ENCODE measurements at places on chromosomes 1 and 21.

- no peak for DNase-seq
Measured at GRCh38 chr21:43287795-43288755, 119.3 kb downstream of the CRYAA start.

GRCh38 chr1:30778154-30778978, 20.8 kb upstream of the LAPTM5 start:
- no peak for DNase-seq

GRCh38 chr1:10379101-10379620, 19.7 kb upstream of the PGD start:
- DNase-seq: no peak

DNA sequence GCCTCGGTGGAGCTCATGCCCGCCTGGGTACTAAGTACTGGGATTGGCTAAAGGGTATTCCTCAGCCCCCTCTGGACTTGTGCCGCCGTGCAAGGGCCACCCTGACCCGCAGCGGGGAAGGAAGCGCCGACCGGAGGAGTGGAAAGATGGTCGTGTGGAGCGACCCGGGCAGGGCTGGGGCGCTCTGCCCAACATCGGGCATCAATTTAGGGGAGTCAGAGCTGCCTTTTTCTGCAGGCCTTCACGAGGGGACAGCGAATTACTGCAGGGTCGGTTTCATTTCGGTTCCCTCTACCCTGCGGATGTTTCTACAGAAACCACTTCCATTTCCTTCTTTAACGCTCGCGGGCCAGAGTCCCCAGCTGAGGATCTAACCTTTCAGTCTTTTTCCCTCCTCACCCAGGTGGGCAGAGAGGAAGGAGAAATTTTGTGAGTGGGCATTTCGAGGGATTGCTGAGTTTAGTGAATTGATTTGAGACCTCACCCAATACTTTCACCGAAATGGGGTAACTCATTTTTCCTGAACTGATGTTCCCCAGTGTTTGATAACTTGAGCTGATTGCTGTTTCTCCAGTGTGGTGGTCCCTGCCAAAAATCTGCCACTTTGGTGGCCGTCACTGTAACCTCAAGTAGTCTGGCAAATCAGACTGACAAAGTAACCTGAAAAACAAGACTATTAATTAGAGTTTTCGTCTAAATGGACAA, 1.1 kb downstream of the TOR1AIP1 start:
- DNase-seq: no peak

GRCh38 chr1:87706779-87707228, 378.1 kb downstream of the LMO4 start:
- DNase-seq: no peak

DNA sequence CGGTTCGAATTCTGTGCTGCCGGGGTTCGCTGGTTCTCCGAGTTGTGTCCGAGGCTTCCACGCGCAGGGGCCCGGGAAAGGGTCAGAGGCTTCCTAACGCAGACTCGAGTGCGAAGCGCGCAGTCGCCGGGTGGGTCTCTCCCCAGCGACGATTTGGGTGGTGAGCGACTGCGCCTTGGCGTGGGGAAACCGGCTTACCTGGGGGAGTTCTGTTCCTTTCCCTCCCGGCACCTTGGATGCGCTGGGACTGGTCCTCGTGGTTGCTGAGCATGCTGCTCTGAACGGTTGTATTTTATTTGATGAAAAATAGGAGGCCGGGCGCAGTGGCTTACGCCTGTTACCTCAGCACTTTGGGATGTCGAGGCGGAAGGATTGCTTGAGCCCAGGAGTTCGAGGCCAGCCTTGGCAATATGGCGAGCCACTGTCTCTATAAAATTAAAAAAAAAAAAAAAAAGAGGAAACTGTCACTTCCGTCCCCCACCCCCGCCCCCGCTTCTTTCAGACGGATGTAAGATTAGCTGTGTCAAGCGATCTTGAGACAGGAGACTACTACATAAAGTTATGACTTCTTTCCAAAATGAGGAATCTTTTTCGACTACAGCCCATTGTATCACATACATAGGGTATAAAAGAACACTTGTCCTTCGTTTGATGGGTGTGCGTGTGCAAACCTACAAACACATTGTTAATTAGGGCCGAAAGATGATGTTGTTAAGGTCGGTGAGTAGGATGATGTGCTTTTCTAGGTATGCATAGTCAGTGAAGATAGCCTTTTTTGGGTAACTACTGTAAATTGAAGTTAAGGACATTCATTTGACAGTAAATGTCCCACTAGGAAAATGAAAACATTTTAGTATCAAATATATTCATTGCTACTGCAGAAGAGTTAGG, at the start of gene CCDC18:
Gene CCDC18, plus strand, starts transcription at position 2 of the 891 bp plus-strand sequence. CDS start 2,638 bp downstream, outside the sequence.
- DNase-seq: no peak

- no peak for DNase-seq
Measured at GRCh38 chr21:32240851-32241687, 37.8 kb downstream of the MIS18A start.

DNA sequence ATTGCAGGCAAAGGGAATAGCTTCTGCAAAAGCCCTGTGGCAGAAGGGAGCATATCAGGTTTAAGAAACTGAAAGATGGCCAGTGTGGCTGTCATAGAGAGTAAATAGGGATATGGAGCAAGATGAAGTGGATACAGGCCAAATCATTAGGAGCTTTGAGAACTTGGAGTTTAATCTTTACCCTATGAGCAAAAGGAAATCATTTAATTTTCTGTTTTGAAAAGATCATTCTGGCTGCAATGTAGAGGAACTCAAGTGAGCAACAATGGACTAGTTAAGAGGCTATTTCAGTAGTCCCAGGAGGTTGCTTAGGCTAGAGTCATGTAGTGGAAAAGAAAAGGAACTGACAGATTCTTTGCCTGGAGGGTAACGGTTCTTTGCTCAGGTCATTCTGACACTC, 47.2 kb downstream of the RAP1A start:
- DNase-seq: no peak

DNA sequence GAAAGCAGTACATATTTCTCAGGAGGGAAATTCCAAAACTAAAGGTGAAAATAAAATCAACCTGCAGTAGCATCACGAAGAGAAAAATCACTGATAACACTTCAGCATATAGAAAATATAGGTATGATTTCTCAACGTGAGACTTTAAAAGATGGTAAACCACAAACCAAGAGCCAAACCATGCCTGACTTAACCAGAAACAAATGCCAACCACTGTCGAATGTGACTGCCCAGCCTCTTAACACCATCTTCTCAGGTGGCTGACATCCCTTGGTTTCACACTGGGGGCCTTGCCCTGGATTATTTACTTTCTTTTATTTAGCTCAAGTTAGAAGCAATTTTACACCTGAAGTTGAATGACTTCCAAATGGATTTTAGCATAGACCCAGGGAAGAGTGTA, 10.1 kb downstream of the HMGCS2 start:
- DNase-seq: no peak

DNA sequence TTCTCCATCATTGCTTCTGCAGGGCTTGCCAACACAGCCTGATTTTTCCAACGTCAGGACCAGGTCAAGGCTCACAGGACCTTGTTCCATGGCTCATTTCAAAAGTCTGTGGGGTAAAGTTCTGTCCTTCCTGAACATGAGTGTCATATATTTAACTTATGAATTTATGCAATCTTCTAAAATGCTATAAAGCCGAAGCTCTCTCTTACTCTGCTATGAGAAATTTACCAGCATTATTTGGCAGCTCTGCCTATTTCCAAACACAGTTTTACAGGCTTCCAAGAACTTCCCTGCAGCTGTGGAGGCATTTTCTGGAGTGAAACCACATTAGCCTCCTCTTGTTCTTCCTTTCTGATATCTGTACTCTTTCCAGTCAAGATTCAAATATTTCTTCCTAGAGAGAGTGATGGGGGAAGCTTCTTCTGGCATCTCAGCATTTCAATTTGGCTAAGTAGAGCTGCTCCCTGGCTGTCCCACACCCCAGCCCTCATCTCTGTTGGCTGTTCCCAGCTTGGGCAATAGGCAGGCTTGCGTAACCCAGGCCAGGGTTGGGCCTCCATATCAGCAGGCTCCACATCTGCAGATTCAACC, 15.6 kb upstream of the HMGCS2 start:
- peak; percentile 19 for DNase-seq

DNA sequence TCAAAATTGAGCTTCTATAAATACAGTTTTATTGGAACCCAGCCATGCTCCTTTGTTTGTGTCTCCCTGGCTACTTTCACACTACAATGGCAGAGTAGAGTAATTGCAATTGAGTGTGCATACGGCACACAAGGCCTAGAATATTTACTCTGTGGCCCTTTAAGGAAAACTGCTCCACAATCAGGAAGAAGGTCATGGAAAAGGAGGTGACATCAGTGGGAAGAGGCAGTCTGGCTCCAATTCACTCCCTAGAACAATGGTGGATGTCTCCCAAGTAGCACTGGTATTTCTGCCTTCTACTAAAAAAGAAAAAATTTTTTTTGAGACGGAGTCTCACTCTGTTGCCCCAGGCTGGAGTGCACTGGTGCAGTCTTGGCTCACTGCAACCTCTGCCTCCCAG, 51.3 kb downstream of the KRTAP19-8 start:
- DNase-seq: no peak

DNA sequence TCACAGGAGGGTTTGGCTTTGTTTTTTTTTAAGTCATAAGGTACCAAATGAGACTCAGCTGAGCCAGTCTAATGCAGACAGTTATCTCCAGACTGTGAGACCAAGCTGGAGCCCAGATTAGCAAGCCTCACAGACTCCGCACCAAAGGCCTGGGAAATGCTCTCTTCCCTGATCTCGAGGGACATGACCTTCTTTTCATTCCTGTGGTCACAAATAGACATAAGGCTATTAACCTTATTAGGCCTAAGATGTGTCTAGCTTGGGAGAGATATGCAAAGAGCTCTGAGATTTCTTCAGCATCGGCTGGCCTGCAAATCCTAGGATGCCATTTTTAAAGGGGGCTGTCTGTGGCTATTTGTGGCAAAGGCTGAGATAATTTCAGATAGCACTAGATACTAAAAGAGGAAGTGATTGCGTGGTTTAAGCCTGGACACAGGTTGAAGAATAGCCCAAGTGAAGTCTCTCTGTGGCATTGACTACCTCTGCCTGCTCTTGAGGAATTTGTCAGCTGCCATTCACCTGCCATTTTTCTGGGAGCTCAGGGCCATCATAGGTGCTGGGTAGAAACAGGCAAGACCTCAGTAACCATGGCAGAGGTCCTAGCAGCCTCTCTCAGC, 301.3 kb downstream of the SIPA1L2 start:
- DNase-seq: no peak

- DNase-seq: no peak
Measured at GRCh38 chr21:38954588-38955004, 148.9 kb downstream of the ETS2 start.

DNA sequence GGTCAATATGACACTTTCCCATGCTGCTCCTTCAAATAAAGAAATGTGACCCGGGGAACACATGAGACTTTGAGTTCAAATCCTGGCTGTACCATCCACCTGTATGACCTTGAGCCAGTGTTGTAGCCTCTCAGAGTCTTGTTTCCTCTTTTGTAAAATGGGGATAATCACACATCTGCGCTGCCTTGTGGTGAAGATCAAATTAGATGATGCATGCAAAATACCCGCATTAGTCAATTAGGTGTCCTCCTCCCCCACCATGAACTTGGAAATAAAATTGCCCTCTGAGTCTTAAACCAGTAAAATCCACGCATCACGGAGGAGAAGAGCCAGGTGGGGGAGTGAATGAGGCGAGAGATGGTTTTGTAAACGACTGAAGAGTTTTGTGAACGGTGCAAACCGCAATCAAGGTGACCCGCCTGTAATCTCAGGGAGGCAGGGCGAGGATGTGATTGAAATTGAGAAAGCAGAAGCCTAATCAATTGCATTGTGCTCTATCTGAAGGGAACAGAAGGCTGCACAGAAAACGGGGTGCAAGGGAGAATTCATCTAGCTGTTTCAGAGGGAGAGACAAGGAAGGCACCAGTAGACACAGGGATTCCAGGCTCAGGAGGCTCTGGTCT, 5.8 kb upstream of the AHDC1 start:
- no peak for DNase-seq

DNA sequence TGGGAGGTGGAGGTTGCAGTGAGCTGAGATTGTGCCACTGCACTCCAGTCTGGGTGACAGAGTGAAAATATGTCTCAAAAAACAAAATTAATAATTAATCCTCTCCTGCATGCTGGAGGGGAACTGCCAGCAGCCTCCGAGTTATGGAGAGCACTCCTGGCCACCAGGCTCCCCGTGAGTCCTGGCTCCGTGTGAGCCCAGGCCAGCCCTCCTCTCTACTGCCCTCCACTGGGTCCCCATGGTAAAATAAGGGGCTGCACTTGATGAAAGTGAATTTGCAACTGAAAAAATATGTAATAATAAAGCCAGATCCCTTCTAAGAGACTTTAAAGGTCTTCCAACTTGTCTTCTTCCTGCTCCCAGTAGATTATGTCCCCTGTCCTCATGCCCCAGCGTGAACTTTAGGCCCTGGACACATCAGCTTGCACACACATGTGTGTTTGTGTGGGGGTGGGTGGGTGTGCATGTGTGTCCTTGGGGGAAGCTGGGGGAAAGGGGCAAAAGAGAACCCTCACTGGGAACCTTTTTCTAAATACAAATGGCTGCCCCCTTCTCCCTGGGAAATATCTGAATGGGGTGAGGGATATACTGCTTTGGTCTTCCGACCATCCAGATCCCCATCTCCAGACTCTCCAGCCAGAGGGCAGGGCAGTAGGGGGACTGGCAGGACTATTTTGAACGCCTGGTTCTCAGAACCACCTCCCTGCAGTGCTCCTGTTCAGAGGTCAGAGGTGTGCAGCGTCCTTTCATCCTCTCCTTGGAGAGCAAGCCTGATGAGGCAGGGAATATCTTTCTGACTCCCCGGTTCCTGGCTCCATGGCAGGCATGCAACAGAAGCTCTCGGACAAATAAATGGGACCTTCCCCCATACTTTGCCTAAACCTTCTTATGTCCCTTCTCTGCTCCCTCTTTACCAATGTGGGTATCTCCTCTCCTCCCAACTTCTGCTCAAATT, 26.2 kb downstream of the NEK2 start:
- DNase-seq: no peak

DNA sequence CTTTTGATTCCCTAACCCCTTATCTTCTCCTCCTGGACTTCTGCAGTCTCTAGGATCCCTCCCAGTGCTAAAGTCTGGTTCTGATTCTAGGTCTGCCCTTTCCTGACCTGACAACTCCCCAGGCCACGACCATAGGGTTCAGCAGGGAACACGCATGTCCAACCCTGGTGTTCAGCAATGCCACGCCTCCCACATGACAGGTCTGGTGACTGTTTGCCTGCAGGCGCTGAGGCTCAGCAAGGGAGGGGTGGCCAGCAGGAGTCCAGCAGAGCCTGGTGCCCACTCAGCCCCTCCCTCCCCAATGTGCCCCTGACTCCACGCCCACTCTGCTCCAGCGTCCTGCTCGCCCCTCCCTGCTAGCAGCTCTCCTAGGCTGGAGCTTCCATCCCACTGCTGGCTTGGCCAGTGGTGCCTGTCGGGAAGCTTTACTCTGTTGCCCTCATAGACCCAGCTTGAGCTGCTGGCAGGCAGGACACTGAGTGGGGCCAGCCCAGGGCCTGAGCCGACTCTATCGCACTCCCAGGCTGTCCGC, 17.3 kb downstream of the SLC9A1 start:
- DNase-seq: no peak

DNA sequence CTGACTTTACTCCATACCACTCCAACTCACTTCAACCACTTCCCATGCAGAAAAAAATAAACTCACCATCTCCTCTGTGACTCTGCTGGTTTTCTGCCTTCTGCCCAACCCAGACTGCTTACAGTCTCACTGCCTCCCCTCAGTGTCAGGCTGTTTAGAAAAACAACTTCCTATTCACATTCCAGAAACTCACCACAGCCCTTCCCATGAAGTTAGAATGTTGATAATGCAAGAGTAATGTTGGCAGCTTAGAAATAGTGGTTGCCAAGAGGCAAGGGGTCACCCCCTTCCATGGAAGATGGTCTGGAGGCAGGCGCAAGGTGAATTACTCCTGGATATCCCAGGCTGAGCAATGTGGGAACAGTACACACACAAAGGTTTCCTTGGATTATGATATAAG, at the start of gene SELP:
Gene SELP, minus strand, starts transcription at position 119 of the 400 bp plus-strand sequence. Its CDS starts 50 bp downstream, at position 69.
- DNase-seq: no peak

GRCh38 chr1:204213668-204214662, at the start of gene GOLT1A:
TSS of gene GOLT1A (minus strand) at chr1:204213988. CDS start at chr1:204213906, 82 bp downstream.
- peak; percentile 69 for DNase-seq
